Stimulated activated CD8-positive, alpha-beta memory T cell treated with anti-CD3 and anti-CD28 coated beads, Interleukin-4, amount 100 ng/mL, for 4 hours (primary cell): ENCODE measurements at places on chromosomes 7 and 10.

DNA sequence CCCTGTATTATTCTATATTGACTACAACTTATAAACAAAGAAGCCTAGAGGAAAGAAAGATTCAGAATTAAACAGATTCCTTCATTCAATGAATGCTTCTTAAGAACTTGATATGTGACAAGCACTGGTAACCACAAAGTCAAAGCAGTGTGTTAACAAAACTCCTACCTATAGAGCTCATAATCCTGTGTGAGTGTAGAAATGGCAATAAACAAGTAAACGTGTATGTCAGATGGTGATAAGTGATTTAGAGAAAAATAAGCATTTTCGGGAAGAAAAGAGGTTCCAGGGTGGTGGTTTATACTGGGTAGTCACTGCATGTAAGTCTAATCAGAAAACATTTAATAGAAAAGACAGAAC lies 141.3 kb downstream of the JMJD1C start:
- no peak for DNase-seq

- no peak for DNase-seq
Measured at GRCh38 chr10:124699471-124700292, 44.5 kb downstream of the FAM53B start.

GRCh38 chr7:135744938-135745702 lies 3.5 kb downstream of the FAM180A start:
- no peak for DNase-seq

GRCh38 chr7:70569335-70569819 lies 562.6 kb upstream of the GALNT17 start:
- DNase-seq, result no peak

- no peak for DNase-seq
Measured at GRCh38 chr10:61140765-61141392, 196.9 kb upstream of the RHOBTB1 start.

GRCh38 chr10:2280713-2281300 lies 543.5 kb upstream of the ADARB2 start:
- no peak for DNase-seq

DNA sequence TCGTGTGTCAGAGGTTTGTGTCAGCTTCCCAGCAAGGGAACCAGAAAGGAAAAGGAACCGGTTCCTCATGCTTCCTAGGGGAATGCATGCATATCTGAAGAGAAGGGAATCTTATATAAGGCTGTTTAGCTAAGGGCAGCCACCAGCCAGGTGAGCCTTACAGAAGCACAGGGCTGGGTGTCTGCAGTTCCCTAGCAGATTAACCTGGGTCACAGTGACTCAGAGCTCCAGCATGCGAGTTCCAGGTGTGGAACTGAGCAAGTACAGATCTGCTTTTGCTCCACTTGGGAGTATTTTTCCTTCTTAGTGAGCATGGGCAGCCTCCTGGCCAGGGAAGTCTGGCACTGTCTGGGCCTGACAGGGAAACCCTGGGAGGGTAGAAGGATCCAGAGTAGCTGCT lies 957 bp upstream of the ANKRD2 start:
- no peak for DNase-seq

DNA sequence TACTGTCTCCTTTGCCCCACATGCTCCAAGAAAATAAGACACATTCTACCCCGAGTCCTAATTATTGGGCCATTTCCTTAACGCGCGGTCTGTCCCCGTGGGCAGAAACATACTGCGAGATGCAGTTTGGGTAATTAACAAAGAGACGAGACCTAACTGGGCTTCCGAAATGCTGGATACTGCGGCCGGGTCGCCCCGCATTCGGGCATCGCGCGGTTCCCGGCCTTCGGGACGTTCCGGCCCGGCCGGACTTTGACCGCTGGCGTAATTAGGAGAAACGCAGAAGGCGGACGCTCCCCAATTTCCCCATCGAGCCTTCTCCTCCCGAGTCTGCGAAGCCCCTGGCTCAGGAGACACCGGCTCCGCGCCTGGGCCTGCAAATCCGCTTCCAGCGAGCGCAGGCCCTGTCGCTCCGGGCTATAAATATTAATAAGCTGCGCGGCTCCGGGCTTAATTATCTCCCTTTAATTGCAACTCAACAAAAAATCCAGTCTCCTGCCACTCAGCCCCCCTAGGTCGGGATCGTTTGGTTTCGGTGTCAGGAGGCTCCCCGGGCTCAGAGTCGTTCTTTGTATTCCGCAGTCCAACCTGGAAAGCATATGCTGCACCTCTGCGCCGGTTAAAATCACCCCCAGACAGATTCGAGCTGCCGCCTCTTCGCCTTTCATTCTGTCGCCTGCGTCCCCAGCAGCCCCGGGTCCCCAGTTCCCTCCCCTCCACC lies 131.5 kb downstream of the SPAG6 start:
- DNase-seq, result no peak

DNA sequence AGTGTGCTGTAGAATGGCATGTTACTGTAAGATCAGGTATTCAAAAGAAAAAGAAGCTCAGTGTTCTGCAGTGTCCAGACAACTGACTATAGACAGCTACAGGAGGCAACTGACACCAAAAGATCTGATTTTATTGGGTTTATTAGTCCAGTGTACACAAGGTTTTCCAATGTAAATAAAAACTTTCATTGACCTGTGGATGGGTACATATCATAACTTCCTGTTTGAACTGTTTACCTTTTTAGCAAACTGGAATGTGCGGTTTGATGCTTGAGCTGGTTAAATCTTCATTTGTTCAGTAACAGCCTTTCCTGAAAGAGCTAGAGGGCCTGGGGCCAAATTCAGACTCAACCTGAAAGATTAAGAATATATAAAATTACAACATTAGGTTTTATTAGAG lies 172.6 kb upstream of the SP8 start:
- DNase-seq, result no peak

- DNase-seq, result no peak
Measured at GRCh38 chr10:114376523-114376922, 27.8 kb downstream of the AFAP1L2 start.

GRCh38 chr10:13911821-13912520 lies 325.2 kb downstream of the PRPF18 start:
- DNase-seq, result no peak

DNA sequence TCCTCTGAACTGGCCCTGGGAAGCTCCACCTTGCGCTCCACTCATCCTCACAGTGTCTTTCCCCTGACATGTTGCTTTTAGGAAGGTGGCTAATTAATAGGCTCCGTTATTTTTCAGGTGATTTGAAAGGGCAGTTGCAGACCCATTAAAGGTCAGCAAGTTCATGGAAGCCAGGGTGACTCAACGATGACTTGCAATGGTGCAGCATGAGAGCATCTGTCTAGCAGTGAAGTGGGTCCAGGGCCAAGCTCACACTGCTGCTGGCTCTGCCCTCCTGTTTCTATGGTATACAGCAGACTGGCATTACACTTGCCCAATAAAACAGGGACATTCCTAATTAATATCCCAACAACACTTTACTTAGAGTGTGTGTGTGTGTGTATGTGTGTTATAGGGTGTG lies 68.8 kb upstream of the WDR11 start:
- DNase-seq, result no peak

GRCh38 chr10:117545141-117546019 lies 2.8 kb downstream of the EMX2 start:
- no peak for DNase-seq

DNA sequence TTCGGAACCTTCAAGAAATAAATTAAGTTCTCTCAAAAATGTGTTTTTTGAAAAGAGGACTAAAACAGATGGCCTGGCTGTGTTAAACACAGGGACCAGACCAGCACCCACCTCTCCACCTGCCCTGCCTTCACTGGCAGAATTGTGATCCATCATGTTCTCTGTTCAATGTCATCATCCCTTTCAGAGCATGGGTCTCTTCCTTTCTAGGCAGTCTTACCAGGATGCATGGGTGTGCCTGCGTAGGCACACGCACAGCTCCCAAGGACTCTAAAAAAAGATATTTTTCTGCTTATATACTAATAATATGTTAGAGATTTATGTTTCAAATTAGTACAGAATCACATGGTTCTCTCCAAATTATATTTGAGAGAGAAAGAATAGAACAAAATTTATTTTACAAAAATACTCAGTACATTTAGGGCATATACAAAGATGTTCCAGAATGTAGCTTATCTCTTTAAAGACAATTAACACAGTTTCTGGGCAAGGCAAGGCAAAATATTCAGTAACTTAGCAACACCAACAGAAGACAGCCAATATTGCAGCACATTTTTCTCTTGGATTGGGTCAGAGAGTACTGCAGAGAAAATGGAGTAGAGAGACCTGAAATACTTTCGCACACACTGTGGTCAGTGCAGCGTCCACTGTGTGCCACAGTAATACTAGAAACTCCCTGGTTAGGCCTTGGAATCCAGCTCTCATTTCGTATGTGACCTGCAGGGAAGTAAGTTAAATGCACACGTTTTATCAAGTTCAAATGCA lies 52.8 kb downstream of the EGFR start:
- DNase-seq, result no peak

GRCh38 chr7:128838981-128839731 lies 8.9 kb downstream of the FLNC start:
- no peak for DNase-seq
